ENCODE measurements at places on chromosomes 2 and 18.

DNA sequence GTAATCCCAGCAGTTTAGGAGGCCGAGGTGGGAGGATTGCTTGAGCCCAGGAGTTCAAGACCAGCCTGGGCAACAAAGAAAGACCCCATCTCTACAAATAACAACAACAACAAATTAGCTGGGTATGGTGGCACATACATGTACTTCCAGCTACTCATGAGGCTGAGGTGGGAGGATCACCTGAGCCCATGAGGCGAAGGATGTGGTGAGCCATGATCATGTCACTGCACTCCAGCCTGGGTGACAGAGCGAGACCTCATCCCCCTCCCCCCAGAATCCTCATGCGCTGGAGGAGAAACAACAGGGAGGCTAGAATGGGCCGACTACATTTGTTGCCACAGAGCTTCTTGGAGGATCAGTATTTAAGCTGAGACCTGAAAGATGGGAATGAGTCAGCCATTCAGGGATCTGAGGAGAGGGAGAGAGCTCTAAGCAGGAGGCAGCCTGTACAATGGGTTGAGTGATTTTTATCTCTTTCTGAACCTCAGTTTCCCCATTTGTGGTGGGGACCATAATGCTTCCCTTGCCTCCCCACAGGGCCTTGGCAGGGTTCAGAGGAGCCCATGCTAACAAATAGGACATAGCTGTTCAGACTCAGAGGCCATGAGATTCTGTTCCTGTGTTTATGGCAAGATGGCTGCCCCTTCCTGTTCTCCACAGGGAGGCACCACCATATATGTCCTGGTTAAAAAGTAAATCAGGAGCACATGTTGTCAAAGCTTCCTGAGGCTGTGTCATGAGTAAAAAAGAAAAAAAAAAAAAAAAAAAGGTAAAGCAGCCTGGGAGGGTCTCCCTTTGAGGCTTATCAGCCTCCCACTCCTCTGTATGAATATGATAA is 131.4 kb upstream of the HAAO start:
- DNase-seq: no peak

DNA sequence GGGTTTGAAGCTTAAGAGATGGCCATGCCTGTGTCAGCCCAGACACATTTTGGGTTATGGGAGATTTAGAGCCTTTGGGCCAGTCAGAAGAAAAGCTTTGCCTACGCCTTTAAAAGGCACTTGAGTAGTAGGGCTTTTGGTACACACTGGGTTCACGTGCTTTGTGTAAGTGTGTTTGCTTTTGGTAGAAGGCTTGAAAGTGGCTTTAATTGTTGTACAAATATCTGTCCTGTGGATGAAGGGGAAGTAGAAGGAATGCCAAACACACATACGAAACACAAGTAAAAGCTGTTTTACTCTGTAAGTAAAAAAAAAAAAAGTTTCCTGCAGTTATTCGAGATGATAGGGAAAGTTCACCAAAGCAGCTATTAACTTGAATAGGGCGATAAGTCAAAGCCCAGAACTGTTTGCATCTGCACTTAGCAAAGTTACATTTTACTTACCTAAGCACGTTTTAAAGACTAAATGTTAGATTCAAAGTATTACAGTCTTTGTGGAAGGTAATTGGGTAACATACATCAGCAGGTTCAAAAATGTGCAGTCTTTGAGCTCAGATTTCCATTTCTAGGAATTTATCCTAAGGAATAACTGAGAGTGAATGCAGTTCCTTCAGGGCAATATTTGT is 75.4 kb downstream of the STK25 start:
- DNase-seq: no peak

GRCh38 chr2:15773204-15773603 is 167.1 kb upstream of the MYCN start:
- no peak for DNase-seq

DNA sequence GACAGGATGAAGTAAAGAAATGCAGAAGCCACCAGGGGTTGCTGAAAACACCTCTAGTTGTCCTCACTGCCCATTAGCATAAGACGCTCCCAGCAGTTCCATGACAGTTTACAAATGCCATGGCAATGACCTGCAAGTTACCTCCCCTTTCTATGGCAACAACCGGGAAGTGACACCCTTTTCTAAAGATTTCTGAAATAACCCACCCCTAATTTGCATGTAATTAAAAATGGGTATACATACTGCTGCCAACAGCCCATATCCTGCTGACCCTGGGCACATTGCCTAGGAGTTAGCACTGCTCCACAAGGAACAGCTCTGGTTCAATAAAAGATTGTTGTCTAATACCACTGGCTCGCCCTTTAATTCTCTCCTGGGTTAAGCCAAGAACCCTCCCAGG is 178.3 kb upstream of the LRATD1 start:
- DNase-seq: no peak

- DNase-seq: no peak
These were observed 92.6 kb downstream of the SPATS2L start for GRCh38 chr2:200399046-200399445.

GRCh38 chr2:78070693-78071092 is 548.5 kb upstream of the LRRTM4 start:
- no peak for DNase-seq
